Thyroid gland (tissue), 4 donors: ENCODE measurements at places on chromosomes 7 and 10.

- peak; percentile 82 for DNase-seq
These were observed 72.0 kb downstream of the SLC37A3 start for GRCh38 chr7:140326116-140326928.

DNA sequence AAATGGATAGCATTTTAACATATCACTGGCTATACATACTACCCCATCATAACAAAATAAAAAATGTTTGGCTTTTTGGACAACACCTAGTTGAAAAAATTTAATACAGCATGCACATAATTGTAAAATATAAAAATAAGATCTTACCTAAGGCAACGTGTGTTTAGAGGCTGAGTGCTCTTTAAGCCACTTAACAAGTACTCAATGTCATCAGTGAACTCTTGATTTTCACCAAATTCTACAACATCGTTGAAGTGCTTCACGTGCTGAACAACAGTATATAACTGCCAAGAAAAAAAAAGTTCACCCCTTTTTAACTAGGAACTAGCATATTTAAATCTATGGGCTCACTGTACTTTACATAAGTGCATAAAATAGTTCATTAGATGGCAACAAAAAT, 49.5 kb downstream of the WAPL start:
- no peak for DNase-seq

- no peak for DNase-seq
These were observed 19.0 kb upstream of the TARP start for GRCh38 chr7:38292442-38292841.

GRCh38 chr10:1375346-1376170, 319.4 kb downstream of the WDR37 start:
- DNase-seq = no peak

GRCh38 chr10:86162696-86163400, 203.7 kb downstream of the GRID1 start:
- no peak for DNase-seq

GRCh38 chr7:155257482-155258225, 40.0 kb upstream of the INSIG1 start:
- DNase-seq = peak; percentile 28
